ENCODE measurements at places on chromosomes 2 and 18.

DNA sequence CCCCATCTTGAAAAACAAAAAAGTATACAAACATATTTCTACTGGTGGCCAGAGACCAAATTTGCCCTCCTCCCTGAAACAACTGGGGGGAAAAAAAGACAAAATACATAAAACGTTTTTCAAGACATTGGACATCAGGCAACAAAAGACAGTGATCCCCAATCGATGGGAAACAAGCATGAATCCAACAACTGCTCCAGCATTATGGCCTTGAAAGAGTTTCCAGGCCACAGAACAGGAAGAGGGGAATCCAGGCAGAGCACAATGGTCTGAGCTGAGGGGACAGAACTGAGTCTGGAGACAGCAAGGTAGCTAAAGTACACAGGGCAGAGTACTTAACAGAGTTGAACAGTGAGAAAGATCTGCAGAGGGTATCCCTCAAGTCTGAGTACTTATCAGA is 4.4 kb downstream of the CCDC88A start:
- no peak for DNase-seq

GRCh38 chr18:73669297-73669696 is 478.3 kb downstream of the FBXO15 start:
- DNase-seq = no peak

DNA sequence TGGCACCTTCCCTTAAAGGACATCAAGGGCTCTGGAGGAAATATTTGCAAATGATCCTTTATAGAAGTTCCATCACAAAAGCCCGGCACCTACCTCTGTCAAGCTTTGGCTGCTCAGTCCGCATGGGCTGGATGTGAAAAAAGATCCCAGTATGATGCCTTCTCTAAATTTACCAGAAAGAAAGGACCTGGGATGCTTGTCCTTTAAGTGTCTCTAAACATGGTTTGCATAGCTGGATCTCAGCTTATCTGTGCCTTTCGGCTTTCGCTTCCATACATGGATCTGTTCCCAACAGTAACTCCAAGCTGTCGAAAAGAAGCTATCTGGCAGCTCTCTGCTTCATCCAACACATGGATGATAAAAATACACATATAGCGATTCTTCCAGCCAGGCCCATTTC is 60.4 kb upstream of the SLC8A1 start:
- no peak for DNase-seq

GRCh38 chr2:59752071-59752470 is 801.4 kb downstream of the BCL11A start:
- no peak for DNase-seq

GRCh38 chr2:180647221-180647620 is 333.2 kb upstream of the UBE2E3 start:
- DNase-seq = no peak

DNA sequence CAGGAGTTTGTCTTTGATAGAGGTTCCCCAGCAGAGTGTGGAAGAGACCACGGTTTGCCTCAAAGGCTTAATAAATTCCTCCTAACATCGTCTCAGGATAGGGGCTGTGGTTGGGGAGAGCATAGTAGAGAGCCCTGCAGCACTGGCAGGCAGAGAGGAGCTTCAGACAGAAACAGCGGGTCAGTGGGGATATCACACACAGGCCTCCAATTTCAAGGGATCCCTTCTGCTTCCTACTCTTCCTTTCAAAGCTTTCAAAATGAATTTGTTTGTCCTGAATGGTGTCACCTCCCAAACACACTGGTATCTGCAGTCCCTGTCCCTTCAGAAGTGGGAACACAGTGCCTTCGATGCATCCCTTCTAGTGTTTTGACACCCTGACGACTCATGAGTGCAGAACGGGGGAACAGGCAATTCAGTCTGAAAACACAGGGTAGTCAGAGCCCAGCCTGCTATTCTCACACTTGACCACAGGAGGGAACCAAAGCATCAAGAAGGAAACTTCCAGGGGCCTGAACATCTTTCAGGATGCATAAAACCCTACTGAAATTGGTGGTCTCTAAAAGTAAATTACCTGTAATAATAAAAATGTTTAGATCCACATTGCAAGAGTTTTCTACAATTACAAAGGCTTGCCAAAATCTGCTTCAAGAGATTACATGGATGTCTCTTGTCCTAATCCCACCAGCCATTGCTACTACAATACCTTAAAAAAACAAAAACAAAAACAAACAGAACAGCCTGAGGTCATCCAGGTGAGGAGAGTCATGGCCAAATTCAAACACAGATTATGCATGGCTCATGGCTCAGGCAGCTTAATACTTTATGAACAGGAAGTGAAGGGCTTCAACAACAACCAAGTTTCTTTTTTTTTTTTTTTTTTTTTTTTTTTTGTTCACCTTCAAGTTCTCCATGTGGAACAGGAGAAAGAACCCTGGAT is 49.8 kb downstream of the SLC14A2 start:
- DNase-seq = peak; percentile 38

GRCh38 chr2:170895023-170895757 is 33.9 kb upstream of the GORASP2 start:
- no peak for DNase-seq

DNA sequence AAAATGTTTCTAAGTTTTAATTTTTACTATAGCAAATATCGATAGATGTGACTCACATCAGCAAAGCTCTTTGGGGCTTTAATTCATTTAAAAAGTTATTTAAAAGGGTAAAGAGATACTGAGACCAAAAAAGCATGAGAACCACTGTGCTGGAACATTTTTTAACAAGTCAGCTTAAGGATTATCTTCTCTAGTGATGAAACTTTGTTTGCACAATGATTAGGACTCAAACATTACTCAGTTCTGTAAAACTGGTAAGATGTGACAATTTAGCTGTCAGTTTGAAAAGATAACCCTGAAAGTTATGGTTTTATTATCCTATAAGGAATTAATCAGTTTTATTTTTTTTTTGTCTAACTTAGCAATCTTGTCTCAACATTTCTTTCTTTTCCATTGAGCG is 301.4 kb downstream of the TSN start:
- no peak for DNase-seq

DNA sequence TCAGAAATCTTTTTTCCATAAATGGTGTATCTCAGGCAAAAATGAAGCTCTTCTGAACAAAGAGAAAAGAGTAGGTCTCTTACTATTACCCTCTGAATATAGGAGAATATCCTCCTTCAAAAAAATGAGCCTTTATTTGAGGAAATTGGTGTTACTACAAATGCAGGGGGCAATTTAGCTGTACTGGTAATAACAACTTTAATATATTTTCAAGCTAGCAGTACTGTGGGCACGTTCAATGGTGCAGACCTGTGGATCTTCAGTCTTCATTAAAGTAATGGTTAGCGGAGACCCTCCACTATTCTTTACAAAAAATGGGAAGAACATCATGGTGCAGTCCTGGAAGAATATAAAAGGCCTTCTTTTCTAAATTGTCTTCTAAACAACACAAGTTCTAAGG is 661.3 kb downstream of the TMEM182 start:
- DNase-seq = no peak

- DNase-seq = no peak
Measured at GRCh38 chr2:206920951-206921350, 18.4 kb upstream of the CPO start.

DNA sequence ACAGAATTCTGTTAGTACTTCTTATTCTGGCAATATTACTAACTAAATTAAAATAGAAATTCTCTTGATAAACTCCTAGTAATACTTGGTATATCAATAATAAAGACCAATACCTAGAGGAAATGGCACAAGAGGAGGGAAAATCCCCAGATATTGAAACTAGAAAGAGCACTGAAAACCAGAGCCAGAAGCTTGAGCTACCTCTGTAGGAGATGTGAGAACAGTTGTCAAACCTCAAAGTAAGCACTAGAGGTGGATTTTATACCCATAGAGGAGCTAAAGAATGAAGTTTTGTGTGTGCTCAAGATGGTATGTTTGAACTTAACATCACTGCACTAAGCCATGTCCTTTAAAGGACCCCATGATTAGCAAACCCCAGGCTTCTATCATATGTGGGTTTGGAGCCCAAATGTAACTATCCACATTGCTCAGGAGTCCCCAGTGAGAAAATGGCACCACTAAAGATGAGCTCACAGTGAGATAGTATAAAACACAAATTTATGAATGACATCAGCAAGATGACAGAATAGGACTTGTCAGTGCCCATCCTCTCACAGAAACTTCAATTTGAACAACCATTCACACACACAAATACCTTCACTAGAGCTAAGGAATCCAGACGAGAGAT is 122.1 kb downstream of the PKP4 start:
- no peak for DNase-seq

DNA sequence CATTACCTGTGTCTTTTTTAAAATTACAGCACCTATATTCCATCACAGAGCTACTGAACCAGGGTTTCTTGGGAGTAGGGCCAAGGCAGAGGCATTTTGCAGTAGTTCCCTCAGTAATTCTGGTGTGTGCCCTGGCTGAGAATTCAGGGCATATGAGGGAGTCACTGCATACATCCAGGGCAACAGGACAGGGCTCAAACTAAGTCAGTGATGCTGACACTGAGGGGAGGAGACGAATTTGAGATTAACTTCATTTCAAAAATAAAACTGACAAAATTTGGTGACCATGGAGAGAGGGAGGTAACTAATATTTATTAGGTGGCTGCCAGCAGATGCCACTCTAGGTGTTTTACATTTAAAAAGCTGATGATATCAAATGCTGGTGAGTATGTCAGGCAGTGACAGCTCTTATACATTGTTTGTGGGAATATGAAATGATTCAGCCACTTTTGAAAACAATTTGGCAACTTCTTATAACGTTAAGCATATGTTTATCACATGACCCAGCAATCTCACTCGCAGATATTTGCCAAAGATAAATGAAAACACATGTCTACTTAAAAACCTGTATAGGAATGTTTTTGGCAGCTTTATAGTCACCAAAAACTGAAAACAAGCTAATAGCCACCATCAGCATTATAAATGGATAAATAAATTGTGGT is 20.3 kb downstream of the STRADB start:
- no peak for DNase-seq

DNA sequence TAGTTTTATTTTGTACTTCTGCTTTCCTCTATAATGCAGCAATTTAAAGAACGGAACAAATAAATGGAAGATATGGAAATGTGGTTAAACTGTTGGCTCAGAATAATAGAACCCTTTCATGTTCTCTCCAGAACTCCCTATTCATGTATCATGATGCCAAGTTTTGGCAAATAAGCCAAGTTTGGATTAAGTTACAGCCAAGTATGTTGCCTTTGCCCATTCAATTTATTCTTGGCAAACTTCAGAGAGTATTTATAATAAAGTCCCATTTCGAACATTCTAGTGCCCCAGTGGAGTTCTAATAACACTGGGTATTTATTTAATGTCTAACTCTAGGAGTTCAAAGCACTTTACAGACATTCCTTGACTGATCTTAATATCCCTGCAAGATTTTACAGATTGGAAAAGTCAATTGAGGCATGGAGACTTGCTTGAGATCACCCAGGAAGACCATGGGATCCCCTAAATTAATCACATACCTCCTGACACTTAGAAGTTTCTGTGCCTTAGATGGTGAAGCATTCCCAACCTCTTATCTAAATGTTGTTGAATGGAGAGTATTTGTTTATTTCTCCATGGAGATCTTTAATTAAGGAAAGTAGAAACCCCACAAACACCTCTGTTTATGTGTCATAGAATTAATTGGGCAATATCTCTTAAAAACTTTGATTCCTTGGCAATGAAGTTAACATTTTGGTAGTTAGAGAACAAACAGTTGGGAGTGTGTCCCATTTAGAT is 106.7 kb downstream of the ACKR3 start:
- no peak for DNase-seq

DNA sequence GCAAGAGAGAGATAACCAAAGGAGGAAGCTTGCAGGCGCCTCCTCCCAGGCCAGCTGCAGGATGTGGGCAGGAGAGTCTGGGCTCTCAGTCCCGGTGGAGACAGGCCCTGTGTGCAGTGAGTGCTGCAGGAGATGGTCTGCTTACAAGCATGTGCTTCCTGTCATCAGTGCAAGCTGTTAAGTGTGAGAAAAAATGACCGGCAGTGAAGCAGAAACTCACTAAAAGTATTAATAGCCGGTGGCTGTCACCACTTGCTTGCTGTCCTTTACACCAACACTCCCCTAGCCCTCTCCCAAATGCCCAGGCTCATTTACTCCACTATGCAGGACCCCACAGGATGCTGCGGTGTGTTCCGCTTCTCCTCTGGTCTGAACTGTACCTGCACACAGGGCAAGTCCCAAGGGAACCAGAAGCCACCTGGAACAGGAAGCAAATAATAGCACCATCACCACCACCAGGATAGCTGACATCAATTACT is 435.6 kb upstream of the HS6ST1 start:
- no peak for DNase-seq

DNA sequence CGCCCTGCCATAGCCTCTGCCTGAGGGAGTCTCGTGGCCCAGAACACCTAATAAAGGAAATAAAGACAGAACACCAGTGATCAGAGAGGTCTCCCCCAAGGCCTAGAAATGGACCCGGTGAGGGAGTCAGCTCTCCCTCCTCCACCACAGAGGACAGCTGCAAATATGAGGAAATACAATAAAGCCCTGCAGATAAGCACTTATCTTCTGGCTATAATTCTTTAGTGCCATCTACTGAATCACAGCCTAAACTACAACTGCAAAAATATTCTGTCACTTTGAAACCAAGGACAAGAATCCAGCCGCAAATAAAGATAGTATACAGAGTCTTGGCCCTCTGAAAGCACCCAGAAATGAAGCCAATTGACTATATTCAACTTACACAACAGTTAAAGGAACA is 42.4 kb upstream of the TACR1 start:
- no peak for DNase-seq

DNA sequence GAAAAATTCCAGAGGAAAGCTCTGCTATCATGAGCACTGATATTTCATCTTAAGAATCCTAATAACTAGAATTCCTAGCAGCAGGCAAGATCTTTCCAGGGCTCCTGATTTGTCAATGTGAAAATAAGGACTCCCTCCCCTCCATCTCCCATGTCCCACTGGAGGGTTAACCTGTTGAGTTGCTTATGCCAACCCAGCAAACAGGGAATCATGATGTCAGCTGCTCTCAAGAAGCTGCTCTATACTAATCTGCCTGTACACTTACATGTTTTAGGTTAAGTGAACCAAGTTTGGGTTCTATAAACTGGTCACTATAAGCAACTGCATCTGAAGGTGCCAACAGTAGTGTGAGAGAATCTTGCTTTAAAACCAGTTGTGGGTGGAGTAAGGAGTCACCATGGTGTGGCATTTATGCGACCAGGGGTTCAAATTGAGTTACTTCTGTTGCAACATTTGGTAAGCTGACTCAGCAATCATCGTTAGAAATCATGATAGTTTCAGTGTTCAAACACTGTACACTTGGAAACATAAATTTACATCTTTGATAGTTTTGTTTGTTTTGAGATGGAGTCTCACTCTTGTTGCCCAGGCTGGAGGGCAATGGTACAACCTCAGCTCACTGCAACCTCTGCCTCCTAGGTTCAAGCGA is 53.4 kb downstream of the STK25 start:
- no peak for DNase-seq

GRCh38 chr2:36307441-36307840 is 48.1 kb upstream of the CRIM1 start:
- no peak for DNase-seq
